ENCODE measurements at places on chromosomes 2 and 18. TPM values are rescaled to one million over a fixed set of nuclear protein-coding genes. Genes with fewer than 3 reads are reported as not detected.

DNA sequence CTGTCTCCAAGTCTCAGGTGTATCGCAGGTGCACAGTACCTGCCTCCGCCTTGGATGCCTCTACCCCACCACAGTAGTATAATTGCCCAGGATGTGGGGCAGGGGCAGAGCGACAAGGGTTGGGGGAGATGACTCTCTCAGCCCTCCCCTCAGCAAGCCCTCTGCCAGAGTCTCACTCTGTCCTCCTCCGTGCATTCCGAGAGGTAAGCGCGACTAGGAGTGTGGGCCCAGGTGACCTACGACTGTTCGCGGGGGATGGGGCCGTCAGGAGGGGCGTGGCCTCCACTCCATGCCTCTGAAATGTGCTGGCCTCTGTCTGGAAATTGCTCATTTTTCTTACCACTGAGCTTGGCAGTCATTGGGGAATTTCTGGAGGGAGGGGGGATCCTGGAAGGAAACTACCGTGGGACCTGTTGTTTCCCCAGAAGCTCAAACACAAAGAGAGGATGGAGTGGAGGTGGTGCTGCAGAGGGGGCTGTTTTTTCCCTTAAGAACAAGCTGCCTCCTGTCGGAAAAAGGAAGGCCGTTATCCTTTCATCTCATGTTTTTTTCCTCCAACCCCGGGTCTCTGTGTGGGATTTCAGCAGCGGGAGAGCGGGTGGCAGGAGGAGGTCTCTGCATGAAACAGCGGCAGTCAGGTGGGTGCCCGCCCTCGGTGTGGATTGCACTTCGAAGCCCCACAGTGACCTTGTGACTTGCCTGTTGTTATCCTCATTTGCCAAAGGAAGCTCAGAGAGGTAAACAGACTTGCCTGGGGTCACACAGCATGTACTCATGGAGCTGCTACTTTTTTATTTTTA lies 13.0 kb upstream of the RALB start:
- DNase-seq, result peak; percentile 74

- DNase-seq, result no peak
These were observed 343.4 kb upstream of the FIGN start for GRCh38 chr2:164079258-164079657.

- DNase-seq, result no peak
These were observed 328.6 kb downstream of the SLC8A1 start for GRCh38 chr2:40123326-40123725.

- DNase-seq, result no peak
These were observed 29.4 kb downstream of the STAT1 start for GRCh38 chr2:190984595-190984994.

GRCh38 chr2:27921880-27922547 lies 31.5 kb downstream of the BABAM2 start:
- DNase-seq, result no peak

GRCh38 chr2:25938345-25938744 lies 44.0 kb downstream of the KIF3C start:
- DNase-seq, result no peak

DNA sequence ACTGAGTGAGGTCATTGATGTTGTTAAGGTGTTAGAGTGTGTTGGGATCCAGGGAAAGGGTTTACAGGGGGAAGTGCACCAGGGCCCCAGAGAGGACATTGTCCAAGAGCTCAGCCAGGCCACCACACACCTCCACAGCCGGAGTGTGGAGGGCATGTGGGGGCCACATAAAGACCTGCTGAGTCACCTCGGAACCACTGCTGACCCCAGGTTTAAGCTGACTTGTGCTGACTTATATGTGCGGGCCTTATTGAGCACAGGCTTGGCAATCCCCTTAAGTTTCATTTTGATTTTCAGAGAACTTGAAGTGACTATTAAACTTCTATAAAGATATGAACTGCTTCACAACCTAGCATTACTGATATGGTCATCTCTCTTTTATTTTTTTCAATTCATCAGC lies 166.2 kb upstream of the MAP3K20 start:
- DNase-seq, result no peak

DNA sequence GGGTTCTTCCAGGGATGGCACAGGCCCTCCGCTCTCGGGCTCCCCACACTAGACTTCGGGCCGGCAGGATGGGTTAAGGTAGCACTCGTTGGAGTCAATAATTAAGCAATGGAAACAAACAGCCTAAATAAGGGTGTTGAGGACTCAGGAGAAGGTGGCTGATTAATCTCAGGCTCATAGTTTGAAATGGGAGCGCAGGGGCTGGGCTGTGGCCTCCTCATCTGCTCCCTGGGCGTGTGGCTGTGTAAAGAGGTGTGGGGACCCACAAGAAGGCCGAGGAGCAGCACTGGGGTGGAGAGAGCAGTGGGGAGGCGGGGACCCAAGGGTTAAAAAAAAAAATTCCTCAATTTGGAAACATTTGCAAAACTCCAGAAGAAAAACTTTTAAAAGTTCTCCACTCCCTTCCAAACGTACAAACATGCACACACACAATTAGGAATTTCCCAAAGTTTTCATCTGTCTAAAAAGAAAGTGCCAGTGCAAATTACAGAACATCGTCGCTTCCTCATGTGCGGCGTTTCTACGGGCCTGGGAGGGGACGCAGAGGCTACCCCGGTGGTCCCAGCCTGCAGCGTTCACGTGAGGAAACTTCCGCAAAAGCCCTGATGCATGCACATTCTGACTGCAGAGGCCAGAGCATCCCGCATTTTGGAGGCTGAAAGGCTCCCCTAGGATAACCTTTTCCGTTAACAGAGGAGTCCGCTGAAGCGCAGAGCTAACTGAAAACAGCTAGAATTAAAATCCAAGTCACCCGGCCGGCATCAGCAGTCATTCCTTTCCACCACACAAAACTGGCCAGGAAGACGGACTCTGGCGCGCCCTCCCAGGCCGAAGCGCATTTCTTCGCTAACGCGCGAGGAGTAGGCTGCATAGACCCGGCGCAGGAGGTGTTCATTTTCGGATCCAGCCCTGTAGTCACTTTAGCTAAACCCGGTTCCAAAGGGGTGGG lies 1.0 kb upstream of the TUBB6 start:
- DNase-seq, result peak; percentile 78

DNA sequence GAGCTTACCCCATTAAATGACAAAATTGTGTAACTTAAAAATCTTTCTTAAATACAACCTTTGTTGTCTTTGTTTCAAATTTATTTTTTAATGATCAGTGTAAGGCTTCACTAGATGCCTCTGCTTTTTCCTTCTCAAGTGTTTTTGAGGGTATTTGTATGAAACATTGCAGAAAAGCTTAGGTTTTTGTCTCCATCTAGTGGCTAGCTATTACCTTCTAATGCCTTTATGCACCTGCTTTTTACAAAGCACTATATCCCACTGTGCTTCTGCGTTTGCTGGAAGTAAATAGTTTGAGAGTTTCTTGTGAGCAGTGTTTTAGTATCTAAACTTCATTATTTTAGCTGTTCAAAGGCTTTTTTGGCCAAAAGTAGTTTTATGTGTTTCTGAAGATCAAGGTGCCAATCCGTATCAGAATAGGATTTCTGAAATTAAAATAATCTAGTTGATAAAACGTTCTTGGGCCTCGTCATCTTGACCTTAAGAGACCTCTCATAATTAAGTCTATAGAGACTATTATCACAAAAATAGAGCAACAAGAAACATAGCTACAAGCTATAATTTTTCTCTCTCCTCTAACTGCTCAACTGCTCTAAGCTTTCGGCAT lies 47.0 kb downstream of the IWS1 start:
- DNase-seq, result peak; percentile 62

- no peak for DNase-seq
These were observed 39.8 kb downstream of the MYO7B start for GRCh38 chr2:127575185-127575765.

Gene KYNU
- polyA plus RNA-seq, result 1.0 TPM

Measured in muscle of arm (tissue), 14 donors.